Epithelial cell of esophagus (primary cell): ENCODE measurements at places on chromosomes 16 and 17.
A peak's percentile ranks its signal among the peaks of the same experiment; 100 is the strongest.

DNA sequence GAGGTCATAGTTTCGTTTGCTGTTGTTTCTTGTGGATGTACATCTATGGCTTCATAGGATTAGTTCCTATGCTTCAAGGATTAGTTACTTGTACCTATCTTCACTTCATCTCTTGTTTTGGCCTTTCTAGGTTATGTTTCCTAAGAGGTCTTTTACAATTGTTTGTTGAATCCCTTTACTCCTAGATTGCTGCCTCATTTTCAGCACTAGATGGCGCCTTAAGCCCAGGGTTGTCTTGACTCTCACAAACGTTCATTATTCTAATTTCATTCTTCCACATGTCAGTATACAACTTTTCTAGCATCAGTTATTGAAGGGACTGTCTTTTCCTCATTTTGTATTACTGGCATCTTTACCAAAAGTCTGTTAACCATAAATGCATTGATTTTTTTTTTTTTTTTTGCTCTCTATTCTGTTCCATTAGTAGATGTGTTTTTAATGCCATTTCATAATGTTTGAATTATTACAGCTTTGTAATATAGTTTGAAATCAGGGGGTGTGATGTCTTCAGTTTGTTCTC is 45.0 kb upstream of the NACA2 start:
- peak; percentile 68 for DNase-seq

- DNase-seq: no peak
Observed at GRCh38 chr16:57252148-57252721, 7.2 kb downstream of the ARL2BP start.

DNA sequence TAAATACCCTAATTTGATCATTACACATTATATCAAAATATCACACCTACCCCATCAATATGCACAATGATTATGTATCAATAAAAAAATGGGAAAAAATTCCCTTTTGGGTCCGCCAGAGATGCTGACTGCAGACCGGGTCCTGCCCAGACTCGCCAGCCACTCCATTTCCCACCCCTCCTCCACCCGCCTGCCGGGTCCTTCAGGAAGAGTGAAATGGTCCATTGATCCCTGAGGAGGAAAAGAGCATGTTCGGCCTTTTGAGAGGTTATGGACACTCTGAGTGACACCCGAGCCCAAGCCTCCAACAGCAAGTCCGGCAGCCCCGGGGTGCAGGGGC is 123.9 kb upstream of the ZFHX3 start:
- DNase-seq: no peak

GRCh38 chr17:29710891-29711418 is 88.2 kb upstream of the CORO6 start:
- DNase-seq: peak; percentile 93

DNA sequence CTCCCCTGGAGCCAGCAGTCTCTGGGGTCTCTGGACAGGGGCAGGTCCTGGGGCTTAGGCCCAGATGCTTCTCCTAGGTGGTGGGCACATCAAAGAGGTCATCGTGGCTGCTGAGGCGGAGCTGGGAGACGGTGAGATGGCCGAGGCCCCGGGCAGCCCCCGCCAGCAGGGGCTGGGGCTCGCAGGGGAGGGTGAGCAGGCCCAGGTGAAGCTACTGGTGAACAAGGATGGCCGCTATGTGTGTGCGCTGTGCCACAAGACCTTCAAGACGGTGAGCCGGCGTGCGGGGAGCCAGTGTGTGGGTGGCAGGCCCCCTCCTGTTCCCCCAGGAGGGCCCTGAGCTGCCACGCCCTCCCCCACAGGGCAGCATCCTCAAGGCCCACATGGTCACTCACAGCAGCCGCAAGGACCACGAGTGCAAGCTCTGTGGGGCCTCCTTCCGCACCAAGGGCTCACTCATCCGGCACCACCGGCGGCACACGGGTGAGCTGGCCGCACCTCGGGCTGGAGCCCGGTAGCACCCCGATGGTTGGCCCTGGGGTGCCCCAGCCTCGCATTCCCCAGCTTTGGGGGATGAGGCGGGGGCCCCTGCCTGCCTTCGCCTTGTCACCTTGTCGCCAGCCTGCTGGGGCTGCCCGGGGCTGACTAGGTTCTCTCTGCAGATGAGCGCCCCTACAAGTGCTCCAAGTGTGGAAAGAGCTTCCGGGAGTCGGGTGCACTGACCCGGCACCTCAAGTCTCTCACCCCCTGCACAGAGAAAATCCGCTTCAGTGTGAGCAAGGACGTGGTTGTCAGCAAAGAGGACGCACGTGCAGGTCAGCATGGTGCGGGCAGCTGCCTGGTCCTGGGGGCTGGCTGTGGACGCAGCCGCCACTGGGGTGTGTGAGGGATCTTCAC is 3.9 kb upstream of the DNASE1L2 start:
- DNase-seq: no peak

DNA sequence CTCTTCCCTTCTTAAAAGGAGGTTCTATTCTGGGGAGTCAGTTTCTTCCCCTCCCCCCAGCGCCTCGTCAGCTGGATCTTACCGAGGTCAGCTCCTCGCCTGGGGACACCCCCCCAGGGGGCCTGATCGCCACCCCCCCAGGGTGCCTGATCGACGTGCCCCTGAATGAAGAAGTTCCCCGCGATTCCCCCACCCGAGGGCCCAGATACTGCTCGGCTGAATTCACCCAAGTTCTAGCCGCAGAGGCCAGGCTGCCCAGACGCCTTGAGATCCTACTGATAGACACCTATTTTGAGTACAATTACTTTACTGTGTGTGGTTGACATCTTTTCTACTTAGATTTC is 1.4 kb downstream of the RAB11FIP3 start:
- DNase-seq: no peak

- peak; percentile 93 for DNase-seq
Observed at GRCh38 chr16:75267631-75268264, 16.3 kb upstream of the BCAR1 start.

- DNase-seq: no peak
Observed at GRCh38 chr17:56761387-56761786, 72.3 kb downstream of the C17orf67 start.

GRCh38 chr17:8745586-8746500 is 1.2 kb upstream of the CCDC42 start:
- DNase-seq: peak; percentile 45

DNA sequence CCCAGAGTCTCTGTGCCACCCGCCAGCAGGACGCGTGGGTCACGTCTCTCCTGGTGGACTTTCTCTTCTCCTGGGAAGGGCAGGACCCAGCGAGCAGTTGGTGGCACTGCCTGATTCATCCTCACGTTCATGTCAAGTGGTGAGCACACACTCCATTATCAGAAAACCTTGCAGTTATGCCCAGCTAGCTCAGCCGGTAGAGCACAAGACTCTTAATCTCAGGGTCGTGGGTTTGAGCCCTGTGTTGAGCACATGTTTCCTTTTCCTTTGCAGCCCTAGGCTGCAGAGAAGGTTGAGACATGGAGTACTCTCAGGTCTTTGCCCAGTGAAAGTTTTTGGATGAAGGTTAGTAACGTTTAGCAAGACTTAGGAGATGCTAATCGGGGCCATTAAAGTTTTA is 8.0 kb downstream of the OR1F1 start:
- DNase-seq: no peak

DNA sequence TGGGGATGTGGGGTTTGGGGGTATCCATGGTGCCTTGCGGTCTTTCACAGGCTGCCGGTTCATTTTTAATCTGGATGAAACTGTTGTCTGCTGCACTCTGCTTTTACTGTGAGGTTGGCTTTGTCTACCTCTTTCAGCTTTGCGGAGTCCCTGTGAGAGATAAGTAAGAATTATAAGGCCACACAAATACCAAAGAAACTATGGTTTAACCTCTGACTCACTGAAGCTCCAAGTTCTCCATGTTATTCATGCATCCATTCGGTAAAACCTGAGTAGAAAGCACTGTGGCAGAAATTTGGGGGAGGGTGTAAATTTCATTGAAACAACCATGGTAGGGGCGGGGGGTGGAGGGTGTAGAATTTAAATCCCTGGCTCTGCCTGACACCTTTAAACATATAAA is 30.5 kb downstream of the KIAA0753 start:
- DNase-seq: no peak

GRCh38 chr17:22694362-22695227 is 1002.3 kb downstream of the KCNJ18 start:
- no peak for DNase-seq

GRCh38 chr17:39981766-39982375 is 1.3 kb downstream of the PSMD3 start:
- no peak for DNase-seq

DNA sequence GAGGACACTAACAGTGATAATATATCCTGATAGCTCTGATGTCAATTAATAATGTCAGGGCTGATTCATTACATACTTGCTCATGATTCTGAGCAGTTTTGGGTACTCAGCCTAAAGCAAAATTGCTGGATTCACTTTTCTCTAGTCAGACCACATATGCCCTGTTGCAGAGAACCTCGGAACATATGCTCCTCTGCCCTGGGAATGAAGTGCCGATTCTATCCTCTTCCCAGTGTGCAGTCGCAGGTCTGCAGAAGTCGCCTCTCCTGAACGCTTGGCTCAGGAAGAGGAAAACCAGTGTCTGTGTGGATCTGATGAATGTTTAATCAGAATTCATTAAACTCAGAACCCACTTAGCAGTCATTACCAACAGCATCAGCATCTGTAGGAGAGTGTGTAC is 34.5 kb downstream of the ABCC12 start:
- no peak for DNase-seq

DNA sequence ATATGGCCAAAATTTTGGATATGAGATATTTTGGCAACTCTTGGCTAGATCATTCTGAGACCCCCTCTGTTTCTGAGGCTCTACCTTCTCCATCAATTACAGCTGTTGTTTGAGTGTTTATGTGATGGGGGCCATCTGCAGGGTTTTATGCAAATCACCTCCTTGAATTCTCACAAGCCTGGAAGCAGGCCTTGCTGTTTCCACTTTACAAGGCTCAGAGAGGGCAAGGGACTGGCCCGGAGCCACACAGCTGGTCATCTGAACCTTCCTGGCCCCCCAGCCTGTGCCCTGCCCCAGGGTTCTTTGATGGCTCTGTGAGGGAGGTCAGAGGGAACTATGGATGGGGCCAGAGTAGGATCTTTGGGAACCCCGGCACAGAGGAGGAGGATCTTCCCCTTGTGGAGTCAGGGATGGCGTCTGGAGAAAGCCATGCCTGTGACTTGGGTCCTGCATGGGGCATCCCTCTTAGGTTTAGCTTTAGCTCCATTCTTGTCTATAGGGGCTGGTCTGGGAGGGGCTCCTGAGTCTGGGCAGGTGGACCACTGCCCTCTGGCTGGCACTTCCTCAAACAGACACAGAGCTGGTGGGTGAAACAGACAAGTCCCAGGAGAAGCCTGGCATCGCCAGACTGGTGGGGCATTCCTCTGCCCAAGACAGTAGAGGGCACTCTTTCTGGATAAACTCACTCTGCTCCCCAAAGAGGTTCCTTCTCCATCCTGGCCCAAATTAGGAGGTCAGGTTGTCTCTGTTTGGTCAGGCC is 26.2 kb downstream of the IL21R start:
- no peak for DNase-seq

- DNase-seq: peak; percentile 46
Observed at GRCh38 chr17:36877771-36878170, 59.5 kb upstream of the LHX1 start.

GRCh38 chr17:16415031-16415924 is at the start of gene TRPV2:
Gene TRPV2 (plus strand): TSS chr17:16415571. CDS start chr17:16417669, 2,098 bp downstream.
- no peak for DNase-seq

DNA sequence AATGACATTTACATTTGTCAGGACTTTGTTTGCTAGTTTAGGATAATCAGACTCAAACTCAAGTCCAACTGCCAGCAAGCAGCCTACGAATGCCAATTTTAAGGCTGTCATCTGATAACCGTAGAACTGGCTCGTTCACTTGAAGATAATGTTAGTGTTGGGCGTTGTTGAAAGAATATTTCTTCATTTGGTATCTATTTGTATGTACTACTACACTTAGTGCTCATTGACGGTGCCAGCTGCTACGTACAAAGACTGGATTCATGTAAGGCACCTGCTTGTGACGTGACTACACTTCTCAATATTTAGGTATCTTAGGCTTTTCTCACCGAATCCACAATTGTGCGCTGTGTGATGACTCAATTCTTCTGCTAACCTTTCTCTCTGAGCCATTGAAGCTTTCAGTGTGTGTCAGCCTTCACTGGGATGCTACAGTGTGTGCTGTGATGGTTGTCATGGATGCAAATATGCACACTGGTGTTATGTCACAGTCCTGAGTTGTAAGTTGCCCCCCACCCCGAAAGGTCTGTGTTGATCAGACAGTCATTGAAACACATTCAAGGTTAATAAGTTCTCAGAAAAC is 5.7 kb downstream of the ATP2C2 start:
- DNase-seq: peak; percentile 44

- peak; percentile 43 for DNase-seq
Observed at GRCh38 chr17:40301315-40301714, 7.7 kb upstream of the RARA start.

DNA sequence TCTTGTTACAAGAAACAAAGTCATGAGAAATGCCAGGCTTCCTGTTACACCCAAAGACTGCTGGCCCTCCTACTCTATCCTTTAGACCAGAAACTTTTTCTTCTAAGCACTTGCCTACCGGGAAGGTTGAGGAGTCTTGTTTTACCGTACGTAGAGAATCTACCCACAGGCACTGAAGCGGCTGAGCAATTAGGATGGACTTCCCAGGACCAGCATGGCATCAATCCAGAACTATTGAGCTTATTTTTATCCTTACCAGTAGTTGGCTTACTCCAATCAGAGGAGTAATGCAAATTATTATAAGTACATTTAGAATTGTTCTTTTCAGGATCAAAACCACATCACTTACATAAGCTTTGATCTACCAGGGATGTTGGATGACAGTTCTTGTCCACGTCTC is 25.6 kb downstream of the CEP95 start:
- no peak for DNase-seq

DNA sequence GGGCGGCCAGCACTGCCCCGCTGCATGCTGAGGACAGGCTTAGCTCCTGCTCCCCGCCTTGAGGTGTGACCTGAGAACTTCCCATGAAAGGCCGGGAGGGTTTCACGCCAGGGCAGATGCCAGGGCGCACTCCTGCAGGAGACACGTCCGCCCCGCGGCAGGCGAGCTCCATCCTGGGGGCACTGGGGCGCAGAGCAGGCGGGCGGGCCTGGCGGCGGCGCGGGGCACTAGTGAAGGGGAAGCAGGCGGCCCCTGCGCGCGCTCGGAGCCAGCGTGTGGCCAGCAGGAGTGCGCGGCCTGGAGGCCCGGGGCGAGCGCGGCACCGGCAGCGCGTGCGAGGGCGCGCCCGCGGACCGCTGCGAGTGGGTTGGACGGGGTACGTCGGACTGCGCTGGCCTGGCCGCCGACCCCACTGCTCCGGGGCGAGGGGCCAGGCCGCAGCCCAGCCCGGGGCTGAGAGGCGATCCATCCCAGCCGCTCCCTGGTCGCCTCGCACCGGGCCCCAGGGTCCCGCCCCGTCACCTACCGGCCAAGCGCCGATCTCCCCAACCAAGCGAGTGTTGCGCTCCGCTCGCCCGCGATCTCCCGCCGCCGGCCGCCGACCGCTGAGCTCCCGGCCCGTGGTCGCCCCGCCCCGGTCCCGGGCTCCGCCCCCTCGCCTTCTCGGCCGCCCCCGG is at the start of gene MAP3K14:
TSS of gene MAP3K14 (minus strand) at position 587 of the 677 bp plus-strand sequence. CDS start 26,275 bp downstream, outside the sequence.
- peak; percentile 51 for DNase-seq

- no peak for DNase-seq
Observed at GRCh38 chr17:32348483-32348800, 1.5 kb upstream of the ZNF207 start.

- no peak for DNase-seq
Observed at GRCh38 chr16:77300256-77300655, 101.0 kb downstream of the SYCE1L start.
